ENCODE measurements at places on chromosomes 4 and X.
A peak's percentile ranks its signal among the peaks of the same experiment; 100 is the strongest.

- no peak for DNase-seq
Observed at GRCh38 chrX:78105944-78106650, 2.0 kb downstream of the PGK1 start.

- DNase-seq, result no peak
Observed at GRCh38 chr4:107212565-107212964, 176.5 kb upstream of the DKK2 start.

- no peak for DNase-seq
Observed at GRCh38 chr4:6257247-6258025, 12.2 kb upstream of the WFS1 start.

GRCh38 chr4:83609365-83609764 is 73.5 kb downstream of the GPAT3 start:
- DNase-seq, result no peak

DNA sequence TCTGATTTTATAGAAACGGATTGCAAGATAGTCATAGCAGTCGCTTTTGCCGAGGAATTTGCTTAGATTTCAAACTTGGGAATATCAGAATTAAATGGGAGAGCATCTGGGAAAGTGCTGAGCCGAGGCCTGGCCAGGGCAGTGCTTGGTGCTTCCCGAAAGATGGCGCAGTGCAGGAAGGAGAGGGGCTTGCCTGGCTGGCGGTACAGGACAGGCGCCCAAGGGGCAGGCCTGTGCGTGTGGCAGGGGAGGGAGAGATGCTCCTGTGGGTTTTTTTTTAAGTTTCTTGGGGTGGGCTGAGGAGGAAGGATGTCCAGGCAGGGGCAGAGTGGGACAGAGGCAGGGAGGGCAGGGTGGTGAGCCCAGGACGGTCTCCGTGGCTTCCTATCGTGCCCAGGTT is 241.1 kb downstream of the AFAP1 start:
- DNase-seq, result no peak

- DNase-seq, result no peak
Observed at GRCh38 chrX:124594017-124594651, 247.8 kb downstream of the SH2D1A start.

- no peak for DNase-seq
Observed at GRCh38 chrX:51878056-51878455, 15.4 kb upstream of the MAGED1 start.

GRCh38 chr4:174553828-174554227 is 31.5 kb upstream of the HPGD start:
- DNase-seq, result no peak

GRCh38 chr4:92172203-92172602 is 131.6 kb upstream of the GRID2 start:
- DNase-seq, result no peak

- DNase-seq, result no peak
Observed at GRCh38 chr4:71680706-71681105, 103.2 kb downstream of the GC start.

GRCh38 chrX:72123471-72124185 is 8.1 kb downstream of the RTL5 start:
- no peak for DNase-seq

DNA sequence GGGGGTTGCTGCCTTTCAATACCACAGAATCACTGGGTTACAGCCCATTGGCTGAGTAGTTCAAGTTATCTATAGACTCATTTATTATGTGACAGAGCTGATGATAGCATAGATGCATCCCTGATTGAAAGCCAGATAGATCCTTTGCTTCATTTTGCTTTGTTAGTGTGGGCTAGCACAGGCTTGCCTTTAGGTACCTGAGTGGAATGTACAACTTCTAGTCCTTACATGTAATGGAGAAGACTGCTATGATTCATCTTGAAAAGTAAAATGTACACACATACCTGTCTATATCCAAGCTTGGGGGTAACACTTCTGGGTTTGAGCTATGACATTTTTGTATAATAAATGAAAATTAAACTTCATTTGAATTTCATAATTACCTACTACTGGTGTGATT is 226.0 kb upstream of the FTHL17 start:
- DNase-seq, result no peak

GRCh38 chr4:114924311-114924710 is 189.1 kb downstream of the NDST4 start:
- DNase-seq, result no peak

DNA sequence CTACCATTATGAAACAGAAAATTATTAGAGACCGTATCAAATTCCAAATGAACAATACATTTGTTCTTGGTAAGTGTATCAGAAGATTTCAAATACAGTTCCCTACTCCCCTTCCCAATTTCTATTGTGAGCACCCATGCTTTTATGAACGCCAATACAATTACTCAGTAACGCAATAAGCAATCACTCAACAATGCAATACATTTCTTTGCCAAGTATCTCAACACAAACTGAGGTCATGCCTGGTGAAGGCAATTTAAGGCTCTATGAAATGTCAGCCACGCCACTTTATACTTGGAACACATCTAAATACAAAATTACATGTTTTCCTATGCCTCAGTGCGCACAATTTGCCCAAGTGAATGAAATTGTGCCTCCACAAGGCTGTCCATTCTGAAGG is 712 bp downstream of the PNPLA4 start:
- no peak for DNase-seq

- peak; percentile 19 for DNase-seq
Observed at GRCh38 chr4:164748375-164748774, 5.6 kb upstream of the SMIM31 start.

DNA sequence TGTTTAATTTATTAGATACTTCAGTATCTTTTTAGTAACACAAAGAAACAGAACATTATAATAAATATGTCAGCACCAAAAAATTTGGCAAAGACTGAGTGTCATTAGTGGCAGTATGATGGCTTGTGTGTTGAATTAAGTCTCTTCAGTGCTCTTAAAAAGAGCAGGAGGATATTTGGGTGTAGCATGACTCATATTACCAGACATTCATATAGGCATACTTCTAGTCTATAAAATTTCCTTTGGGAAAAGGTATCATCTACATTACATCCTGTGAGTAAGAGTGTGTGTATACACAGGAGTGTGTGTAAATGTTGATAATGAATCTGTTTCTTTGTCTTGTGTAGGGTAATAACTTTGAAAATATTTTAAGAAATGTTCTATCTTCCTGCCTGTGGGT is 135.7 kb downstream of the CNKSR2 start:
- peak; percentile 19 for DNase-seq

- no peak for DNase-seq
Observed at GRCh38 chr4:93761286-93761685, 67.3 kb upstream of the ATOH1 start.

DNA sequence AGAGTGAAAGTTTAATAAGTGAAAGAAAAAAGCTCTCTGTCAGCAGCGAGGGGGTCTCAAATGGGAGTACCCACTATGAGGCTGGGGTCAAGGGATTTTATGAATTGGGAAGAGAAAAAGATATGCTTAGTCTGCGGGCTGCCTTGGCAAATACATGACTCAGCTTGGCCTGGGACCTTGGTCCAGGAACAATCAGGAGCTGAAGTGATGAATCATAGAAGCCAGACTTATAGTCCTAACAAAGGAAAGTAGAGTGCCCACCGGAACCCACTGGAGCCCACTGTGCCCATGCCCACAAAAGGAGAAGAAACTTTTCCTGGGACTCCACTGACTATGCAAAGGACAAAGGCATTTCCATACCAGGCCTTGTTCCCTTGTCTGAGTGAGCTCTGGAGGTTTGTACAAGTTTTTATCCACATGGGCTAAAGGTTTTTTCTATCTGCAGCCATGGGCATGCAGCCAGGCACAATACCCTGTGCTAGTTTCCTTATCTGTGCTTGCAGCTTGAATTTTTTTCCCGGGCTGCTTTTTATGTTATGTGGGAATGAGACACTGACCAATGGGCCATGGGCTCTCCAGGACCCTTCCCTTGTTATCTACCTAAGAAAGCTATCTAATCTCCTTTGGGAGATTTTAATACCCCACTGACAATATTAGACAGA is 201.7 kb downstream of the FAM133A start:
- DNase-seq, result no peak

DNA sequence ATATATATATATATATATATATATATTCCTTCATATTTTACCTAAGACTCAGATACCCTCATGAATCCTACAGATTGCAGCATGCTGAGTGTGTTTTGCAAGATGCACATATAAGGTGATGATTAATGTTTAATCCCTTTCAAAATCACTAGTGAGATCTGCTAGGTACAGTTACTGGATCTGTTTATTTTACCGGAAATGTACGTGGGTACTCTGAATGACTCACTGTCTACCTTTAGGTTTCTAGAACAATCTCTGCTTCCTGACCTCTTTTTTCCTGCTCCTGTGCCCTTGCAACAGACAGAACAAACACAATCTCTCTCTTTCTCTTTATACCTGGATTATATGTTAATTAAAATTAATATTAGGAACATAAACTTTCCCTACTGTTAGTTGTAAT is 379.6 kb downstream of the FAM133A start:
- DNase-seq, result no peak

DNA sequence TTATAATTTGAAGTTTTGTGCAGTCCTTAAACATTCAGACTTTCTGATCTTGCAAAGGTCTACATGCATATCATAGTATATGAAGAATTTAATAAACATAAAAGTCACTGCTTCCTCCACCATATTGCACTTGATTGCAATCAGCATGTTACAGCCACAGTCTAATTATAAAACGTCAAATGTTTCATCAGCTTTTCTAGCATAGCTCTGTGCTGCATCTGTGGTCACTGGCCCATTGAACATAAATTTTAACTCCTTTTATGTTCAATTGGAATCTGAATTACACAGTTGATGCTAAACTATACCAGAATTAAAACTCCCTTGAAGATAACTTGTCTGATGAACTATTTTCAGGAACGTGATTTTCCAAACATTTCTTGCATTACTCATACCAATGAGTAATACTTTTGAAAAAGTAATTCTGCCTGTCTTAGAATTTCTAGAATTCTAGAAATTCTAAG is 329.1 kb downstream of the GALNTL6 start:
- no peak for DNase-seq

GRCh38 chr4:14695095-14695845 is 307.0 kb upstream of the CPEB2 start:
- DNase-seq, result no peak

- DNase-seq, result peak; percentile 44
Observed at GRCh38 chrX:101417981-101418841, 10.2 kb downstream of the HNRNPH2 start.

DNA sequence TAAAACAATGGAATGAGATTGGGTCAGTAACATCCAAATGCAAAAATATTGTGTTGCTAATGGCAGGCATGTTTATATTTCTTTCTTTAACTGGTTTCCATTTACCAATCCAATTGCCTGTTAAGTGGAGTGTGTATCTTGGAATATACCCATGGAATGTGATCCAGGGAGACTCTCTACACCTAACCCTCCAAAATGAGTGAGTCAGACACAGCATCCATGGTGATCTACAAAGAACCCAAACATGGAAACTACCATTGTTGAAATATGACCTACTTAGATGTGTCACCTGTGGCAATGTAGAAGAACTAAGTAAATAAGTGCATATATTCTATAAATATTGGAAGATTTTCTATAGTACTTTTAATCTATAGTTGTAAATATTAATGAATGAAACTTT is 110.3 kb downstream of the AREG start:
- DNase-seq, result no peak

DNA sequence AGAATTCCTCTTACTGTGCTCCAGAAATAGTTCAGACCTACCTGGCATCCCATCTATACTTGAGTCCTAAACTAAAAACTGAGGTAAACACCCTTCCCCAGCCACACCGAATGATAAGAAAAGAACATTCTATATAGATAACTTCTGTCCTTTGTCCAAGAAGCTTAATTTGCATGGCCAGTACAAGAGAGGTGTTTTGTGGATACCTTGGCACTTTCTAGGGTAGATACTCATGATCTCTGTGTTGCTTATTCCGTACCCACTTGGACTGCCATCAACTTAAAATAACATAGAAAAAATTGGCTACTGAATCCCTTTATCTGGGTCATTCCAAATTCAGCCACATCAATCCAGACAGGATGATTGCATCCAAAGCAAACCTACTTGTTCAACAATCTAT is 1050.4 kb downstream of the STIM2 start:
- DNase-seq, result no peak

GRCh38 chrX:70025464-70025863 is 24.3 kb downstream of the AWAT2 start:
- DNase-seq, result no peak

DNA sequence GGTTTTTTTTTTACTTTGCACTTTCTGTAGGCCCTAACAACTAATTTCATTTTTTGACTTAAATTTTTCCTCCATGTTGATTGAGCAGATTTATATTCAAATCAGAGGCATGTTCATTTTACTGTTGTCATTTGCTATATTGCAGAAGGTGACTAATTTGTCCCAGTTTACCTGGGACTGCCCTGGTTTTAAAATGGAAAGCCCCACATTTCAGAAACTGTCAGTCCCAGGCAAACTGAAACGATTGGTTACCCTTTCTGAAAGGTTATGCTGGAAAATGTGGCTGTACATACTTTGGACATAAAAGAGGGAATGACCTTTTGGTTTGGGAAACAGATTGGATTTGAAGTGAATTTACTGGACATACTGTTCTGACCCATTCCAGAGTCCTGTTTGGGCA is 160.0 kb downstream of the SPCS3 start:
- DNase-seq, result no peak

GRCh38 chr4:144411700-144412099 is 234.3 kb upstream of the HHIP start:
- DNase-seq, result no peak

DNA sequence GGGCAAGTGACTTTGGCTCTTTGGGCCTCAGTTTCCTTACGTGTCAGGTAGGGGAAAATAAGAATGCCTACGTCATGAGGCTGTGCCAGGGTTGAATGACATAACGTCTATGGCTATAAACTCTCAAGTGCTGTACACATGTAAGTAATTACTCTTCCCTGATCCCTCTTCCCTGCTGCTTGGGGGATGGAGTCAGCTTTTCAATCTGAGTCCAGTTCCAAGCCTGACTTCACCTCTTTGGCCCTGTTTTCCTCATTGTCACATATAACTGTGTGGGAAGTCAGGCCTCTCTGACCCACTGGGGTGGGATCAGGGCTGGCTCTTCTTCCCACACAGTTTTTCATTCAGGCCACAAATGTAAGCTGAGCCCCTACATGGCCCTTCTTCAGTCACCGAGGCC is 11.4 kb upstream of the CITED1 start:
- no peak for DNase-seq

GRCh38 chr4:681736-682451 is 7.1 kb downstream of the SLC49A3 start:
- peak; percentile 22 for DNase-seq

DNA sequence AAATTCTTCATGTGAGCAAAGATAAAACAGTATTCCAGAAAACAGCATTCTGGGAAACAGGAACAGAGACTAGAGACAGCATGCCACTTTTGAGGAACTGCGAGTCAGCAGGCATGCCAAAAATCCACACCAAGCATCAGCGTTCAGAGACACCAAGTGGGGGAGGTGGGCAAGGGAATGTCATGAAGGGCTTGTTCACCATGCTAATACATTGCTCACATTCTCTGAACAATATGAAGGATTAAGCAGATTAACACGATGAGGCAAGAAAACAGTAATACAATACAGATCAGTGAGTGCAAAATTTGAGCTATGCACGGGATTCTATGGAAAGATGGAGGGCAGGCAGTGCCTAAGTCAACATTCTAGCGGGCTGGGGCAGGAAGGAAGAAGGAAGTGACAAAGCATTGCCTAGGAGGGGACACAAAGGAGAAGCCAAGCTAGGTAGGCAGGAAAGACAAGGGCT is 278.3 kb downstream of the FBXW7 start:
- no peak for DNase-seq

- DNase-seq, result no peak
Observed at GRCh38 chrX:55111578-55112254, 22.9 kb downstream of the PAGE2 start.

Measured in NCI-H510A treated with DMSO at 0.1 percent for 48 hours (cell line).